Neural progenitor cell (in vitro differentiated cells): ENCODE measurements at places on chromosomes 16 and 17.

DNA sequence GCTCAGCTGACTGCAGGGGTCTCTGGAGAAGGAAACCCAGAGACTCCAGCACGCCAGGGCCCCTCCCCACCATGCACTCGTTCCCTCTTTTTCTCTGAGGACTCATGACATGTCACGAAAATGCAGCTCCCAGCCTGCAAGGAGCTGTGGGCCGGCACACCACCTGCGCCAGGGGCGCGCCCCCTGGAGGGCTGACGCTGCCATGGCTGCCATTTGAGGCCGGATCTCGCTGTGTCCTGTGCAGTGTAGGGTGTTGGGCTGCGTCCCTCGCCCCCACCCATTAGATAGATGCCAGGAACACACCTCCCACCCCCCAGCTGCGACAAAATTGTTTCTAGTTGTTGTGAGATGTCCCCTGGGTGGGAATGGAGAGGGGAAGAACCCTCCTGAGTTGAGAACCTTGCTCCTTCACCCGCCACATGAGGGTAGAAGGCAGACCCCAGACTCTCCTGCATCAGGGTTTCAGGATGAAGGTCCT, 8.2 kb downstream of the SYNGR2 start:
- peak; percentile 79 for DNase-seq

DNA sequence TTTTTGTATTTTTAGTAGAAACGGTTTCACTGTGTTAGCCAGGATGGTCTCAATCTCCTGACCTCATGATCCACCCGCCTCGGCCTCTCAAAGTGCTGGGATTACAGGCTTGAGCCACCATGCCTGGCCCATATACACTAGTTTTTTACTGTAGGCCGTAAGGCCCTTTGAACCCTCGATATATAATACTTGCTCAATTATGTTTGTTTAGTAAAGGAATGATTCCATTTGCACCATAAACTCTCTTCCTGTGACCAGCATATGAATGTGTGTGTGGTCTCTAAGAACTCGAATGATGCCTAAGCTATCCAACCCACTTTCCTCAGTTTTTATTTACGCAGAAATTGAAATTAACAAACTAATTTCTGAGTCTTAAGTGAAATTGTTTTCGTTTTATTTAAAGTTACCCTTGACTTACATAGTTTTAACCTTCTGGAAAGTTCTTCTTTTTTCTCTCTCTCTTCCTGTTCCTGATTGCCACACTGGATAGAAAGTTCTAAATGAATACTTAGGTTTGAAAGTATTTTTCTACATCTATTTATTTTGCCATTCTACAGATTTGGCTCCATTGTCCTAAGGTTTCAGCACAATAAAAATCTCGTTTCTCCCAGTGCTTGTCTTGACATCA, 37.9 kb downstream of the PIGL start:
- no peak for DNase-seq

DNA sequence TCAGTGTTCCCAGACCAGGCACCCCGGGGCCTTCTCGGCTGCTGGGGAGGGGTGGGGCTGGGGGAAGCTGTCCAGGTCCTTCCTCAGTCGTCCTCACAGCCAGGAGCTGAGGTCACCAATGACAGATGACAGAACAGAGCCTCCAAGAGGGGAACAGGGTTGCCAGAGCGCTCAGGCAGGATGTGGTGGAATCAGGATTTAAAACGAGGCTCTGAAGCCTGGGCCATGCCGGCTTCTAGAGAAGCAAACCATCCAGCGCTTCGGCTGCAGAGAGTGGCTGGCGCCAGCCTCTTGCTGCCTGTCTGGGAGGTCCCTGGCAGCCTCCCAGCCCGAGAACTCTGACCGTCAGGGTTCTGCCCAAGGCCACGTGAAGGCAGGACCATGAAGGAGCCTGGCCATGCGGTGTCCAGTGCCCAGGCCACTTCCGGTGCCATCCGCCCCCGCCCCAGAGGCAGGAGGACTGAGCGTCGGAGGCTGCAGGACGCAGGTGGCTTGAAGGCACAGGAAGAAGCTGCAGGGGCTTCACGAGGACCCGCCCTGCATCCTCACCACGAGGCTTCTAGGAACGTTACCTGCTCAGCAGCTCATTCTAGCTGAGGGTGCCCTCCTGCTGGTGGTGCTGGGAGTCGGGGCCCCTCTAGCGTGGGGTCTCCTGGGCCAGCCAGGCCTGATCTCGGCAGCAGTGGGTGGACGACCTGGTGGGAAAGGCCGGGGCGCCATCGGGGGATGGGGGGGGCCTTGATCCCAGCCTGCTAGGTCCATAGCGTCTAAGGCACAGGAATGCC, 78.5 kb downstream of the KLHDC4 start:
- DNase-seq = no peak

DNA sequence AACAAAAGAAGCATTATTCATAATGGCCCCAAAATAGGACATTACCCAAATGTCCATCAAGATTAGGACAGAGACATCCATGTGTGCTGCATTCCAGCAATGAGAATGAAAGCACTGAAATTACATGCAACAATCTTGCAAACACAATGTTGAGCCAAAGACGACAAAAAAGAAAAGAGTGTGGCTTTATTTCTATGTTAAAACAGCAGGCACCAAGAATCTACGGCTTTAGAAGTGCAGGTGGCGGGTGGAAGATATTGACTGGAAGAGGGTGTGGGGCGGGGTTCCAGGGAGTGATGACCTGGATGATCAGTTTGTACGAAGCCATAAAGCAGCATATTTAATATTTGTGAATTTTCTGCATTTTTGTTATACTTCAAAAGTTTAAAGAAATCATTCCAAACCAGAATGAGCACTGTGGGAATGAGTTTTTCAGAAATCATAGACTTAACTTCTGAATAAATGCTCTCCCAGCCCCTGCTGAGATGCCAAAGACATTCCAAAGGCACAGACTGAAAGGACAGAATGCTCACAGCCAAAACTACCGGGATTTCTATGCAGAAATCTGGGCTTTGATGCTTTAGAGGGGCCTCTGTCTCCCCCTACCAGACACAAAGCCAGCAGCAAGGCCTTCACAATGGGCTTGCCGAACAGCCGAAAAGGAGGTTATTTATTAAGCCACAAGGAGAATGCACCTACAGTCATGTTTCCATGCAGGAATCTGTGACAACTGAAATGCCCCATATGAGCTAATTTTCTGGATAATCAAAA, 361.6 kb downstream of the GRIN2A start:
- peak; percentile 90 for DNase-seq

GRCh38 chr16:56203052-56203451, 11.8 kb downstream of the GNAO1 start:
- peak; percentile 56 for DNase-seq

DNA sequence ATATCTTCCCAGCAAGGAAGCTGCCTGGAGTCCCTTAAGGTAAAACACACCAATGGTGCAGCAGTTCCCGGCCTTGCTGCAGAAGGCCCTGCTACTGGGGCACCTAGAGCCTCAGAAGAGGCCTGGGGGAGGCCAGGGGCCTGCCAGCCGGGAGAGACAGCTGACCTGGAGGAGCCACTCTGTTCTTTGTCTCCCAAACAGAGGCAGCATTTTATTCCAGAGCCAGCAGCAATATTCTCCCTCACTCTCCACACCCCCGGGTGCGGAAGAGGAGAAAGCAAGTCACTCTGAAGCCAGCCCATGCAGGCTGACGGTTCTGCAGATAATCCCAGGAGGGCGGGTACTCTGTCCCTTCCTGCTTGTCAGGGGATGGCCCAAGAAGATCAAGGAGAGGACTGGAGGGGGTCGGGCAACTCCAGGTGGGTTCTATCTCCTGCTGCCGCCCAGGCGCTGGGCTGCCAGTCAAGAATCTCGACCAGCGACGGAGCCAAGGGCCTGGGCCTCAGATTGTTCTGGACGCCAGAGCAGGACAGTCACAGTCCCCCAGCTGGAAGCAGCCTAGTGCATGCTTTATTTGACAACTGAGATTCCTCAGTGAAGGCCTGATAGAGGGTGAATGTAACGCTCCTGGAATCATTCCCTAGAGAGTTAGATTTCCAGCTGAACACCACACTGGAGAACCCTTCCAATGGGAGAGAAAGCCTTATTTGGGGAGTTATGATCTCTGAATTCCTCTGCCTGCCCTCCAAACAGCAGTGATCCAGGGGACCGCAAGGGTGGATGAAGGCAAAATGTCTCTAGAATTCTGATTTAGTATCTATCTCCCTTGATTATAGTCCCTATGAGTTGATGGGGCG, 1.1 kb upstream of the KIFC3 start:
- DNase-seq = peak; percentile 46

GRCh38 chr16:79192904-79193303, 407.6 kb downstream of the MAF start:
- DNase-seq = no peak

DNA sequence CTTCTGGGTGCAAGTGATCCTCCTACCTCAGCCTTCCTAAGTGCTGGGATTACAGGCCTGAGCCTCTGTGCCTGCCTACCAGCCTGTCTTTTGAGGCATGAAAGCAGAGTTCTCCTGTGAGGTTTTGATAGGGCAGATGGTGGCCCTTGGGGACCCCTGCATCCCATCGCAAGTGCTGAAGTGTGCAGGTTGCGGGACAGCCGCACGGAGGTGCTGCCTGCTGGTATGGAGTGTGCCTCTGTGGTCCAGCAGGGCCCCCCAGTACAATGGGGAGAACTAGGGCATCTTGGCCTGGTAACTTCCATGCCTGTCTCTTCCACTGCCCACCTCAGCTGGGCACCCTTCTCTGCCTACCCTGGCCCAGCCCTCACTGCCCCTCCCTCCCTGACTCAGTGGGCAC, 9.9 kb upstream of the NDRG4 start:
- no peak for DNase-seq

- no peak for DNase-seq
These were observed 4.1 kb downstream of the PDF start for GRCh38 chr16:69326172-69326873.

DNA sequence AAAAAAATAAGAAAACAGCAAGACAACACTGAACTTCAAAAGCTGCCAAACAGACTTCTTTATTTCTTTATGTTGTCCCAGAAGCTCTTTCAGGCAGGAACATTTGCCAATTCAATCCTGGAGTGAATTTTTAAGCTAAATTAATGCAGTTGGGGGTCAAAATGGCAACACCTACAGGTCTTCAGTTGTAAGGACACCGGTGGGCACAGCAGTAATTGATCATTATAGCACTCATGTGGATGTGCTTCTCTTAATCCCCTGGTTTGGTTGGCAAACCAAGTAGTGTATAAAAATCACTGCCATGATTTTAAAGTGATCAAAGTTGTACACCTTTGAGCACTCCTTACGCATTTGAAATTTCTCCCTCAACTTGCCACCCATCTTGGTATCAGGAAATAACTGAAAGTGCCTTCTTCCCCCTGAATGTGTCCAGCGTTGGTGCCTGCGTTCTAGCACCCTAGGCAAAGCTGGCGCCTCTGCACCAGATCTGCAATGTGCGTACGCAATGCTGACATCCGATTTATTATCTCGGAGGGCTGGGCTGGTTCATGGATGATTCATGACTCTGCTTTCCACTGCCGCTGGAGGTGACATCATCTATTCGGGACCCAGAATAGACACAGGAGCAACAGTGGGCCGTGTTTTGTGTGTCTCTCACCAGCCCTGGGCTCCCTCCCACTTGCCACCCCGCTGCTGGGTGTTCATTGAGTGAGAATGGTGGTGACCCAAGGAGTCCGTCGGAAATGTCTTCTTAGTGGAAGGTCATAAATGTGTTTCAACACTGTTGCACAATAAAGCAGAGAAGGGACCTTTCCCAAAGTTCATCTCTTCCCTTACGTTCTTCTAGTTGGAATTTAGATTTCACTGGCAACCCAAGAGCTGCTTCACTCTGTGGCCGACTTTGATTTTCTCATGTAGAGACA, 203.4 kb downstream of the CCDC182 start:
- DNase-seq = no peak

DNA sequence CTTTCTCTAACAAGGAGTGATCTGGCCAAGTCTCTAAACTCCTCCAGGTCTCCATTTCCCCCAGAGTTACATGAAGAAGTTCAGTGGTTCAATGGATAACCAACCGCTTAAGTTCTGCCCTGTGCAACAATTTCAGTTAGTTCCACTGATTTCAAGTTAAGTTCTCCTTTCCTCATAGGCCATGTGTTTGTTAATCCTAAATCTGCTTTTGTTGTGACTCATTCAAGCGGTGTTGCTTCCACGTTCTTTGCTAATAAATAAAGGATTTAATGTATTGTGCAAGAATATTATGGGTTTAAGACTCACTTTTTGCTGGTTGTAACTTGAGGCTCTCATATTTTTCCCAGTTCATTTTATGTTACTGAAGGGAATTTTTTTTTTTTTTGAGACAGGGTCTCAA, 36.3 kb downstream of the GNA13 start:
- DNase-seq = no peak

DNA sequence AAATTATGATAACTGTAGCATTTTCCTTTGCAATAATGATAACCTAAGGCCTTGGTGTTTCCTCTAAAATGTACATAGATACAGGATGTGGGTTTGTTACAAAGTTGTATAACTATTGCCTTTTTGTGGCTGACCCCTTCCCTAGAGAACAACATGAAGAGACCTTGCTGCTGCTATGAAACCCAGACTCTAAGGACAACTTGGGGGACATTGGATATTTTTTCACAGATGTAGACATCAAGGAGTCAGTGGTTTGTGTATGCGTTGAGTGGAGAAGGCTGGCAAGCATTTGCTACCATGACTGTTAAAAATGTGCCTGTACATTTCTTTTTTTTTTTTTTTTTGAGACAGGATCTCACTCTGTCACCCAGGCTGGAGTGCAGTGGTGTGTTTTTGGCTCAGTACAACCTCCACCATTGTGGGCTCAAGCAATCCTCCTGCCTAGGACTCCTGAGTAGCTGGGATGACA, 12.3 kb downstream of the HMOX2 start:
- no peak for DNase-seq

GRCh38 chr17:38672788-38673706, 1.7 kb downstream of the EPOP start:
- DNase-seq = peak; percentile 50

DNA sequence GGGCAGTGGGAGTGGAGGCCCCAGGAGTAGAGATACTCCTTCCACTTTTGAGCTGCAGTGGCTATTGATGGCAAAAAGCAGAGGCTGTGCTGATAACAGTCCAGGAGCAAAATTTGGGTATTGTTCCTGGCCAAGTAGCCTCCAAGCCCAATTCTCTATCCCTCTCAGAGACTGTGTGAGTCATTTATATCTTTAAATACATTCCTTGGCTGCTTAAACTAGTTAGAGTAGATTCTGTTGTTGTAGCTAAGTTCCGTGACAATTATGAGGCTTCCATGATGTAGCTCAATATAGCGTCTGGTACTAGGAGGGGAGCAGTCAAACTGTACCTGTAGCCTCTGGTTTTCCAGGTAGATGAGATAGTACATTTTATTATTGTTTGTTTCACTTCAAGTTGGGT, 19.9 kb upstream of the UBE2G1 start:
- DNase-seq = no peak
